A549 treated with dexamethasone at 1 μM for 4 hours (cell line): ENCODE measurements at places on chromosomes 6 and 20. TPM values are rescaled to one million over a fixed set of nuclear protein-coding genes. Genes with fewer than 3 reads are reported as not detected.

The RBM24 gene
- total RNA-seq, result 5.2 to 9.3 TPM (median 6.5 TPM) in 5 replicates

The GABRR2 gene
- 0.05 to 0.07 TPM in 2 of 5 replicates, not detected in the others for total RNA-seq

The PDYN gene
- 0.02 to 0.05 TPM (median 0.04 TPM) in 3 of 5 replicates, not detected in the others for total RNA-seq

The ULBP3 gene
- total RNA-seq, result 2.7 to 5.5 TPM (median 5.2 TPM) in 5 replicates

The SLC17A2 gene
- total RNA-seq, result not detected in 5 replicates

The PLN gene
- not detected in 5 replicates for total RNA-seq

The RIMS4 gene
- total RNA-seq, result 1.7 to 2.4 TPM (median 2.1 TPM) in 5 replicates

The ACOT8 gene
- 16.6 to 18.0 TPM (median 16.9 TPM) in 5 replicates for total RNA-seq

The FOXP4 gene
- total RNA-seq, result 15.2 to 29.4 TPM (median 28.6 TPM) in 5 replicates

The NKX2-4 gene
- total RNA-seq, result 0.03 TPM in 1 of 5 replicates, not detected in the others

The APCDD1L gene
- 0.07 to 0.18 TPM (median 0.11 TPM) in 4 of 5 replicates, not detected in the other for total RNA-seq

The CNBD2 gene
- 5.2 to 6.8 TPM (median 6.0 TPM) in 5 replicates for total RNA-seq

The RAB32 gene
- 33.0 to 36.8 TPM (median 34.6 TPM) in 5 replicates for total RNA-seq

The PTGIS gene
- total RNA-seq, result 0.02 to 0.07 TPM (median 0.06 TPM) in 3 of 5 replicates, not detected in the others

The PKIB gene
- 0.38 to 0.74 TPM (median 0.62 TPM) in 5 replicates for total RNA-seq

The CDSN gene
- 0.04 to 0.08 TPM (median 0.06 TPM) in 4 of 5 replicates, not detected in the other for total RNA-seq

The JPH2 gene
- 5.8 to 9.0 TPM (median 6.8 TPM) in 5 replicates for total RNA-seq

The ARMH2 gene
- not detected in 5 replicates for total RNA-seq

The PAK5 gene
- not detected in 5 replicates for total RNA-seq

The MATN4 gene
- total RNA-seq, result 0.03 to 0.14 TPM (median 0.07 TPM) in 5 replicates

The GCNT2 gene
- total RNA-seq, result 5.1 to 5.4 TPM (median 5.3 TPM) in 5 replicates

The GCM1 gene
- 0.05 to 0.07 TPM in 2 of 5 replicates, not detected in the others for total RNA-seq

The MEP1A gene
- total RNA-seq, result not detected in 5 replicates

The LAMA5 gene
- 196 to 490 TPM (median 420 TPM) in 5 replicates for total RNA-seq

The CENPQ gene
- total RNA-seq, result 5.5 to 7.4 TPM (median 5.8 TPM) in 5 replicates

The COL21A1 gene
- total RNA-seq, result 0.42 to 1.6 TPM (median 0.64 TPM) in 5 replicates

The THBD gene
- 110 to 160 TPM (median 137 TPM) in 5 replicates for total RNA-seq

The GPR6 gene
- total RNA-seq, result not detected in 5 replicates

The TNNC2 gene
- total RNA-seq, result 0.12 to 0.29 TPM in 2 of 5 replicates, not detected in the others

The ENPP4 gene
- total RNA-seq, result 0.23 to 0.48 TPM (median 0.25 TPM) in 5 replicates

The COL19A1 gene
- total RNA-seq, result not detected in 5 replicates

The ABCC10 gene
- 4.4 to 10.1 TPM (median 9.4 TPM) in 5 replicates for total RNA-seq

The BTNL2 gene
- not detected in 5 replicates for total RNA-seq

The SLC17A3 gene
- total RNA-seq, result 0.86 to 1.3 TPM (median 1.1 TPM) in 5 replicates

The SIRPB2 gene
- not detected in 5 replicates for total RNA-seq

The SIRPA gene
- total RNA-seq, result 19.9 to 24.3 TPM (median 22.5 TPM) in 5 replicates

The AKAP12 gene
- total RNA-seq, result 123 to 196 TPM (median 170 TPM) in 5 replicates

The EGFL8 gene
- total RNA-seq, result 0.70 to 2.2 TPM (median 1.5 TPM) in 5 replicates

The ENPP5 gene
- not detected in 5 replicates for total RNA-seq

The HCRTR2 gene
- total RNA-seq, result not detected in 5 replicates

The TRIM15 gene
- not detected in 5 replicates for total RNA-seq

The CNKSR3 gene
- 10.2 to 13.0 TPM (median 11.6 TPM) in 5 replicates for total RNA-seq
